Pericardium fibroblast (primary cell): ENCODE measurements at places on chromosomes 1 and 21. TPM values are rescaled to one million over a fixed set of nuclear protein-coding genes. Genes with fewer than 3 reads are reported as not detected.

The KIF26B gene
- total RNA-seq, result 11.6 and 12.4 TPM in 2 replicates

The DISC1 gene
- 2.6 and 4.1 TPM in 2 replicates for total RNA-seq

The F13B gene
- total RNA-seq, result not detected in 2 replicates

The IRF6 gene
- total RNA-seq, result 0.09 and 0.35 TPM in 2 replicates

The TFF2 gene
- not detected in 2 replicates for total RNA-seq

The SPRR2B gene
- not detected in 2 replicates for total RNA-seq

The TSHB gene
- total RNA-seq, result not detected in 2 replicates

The MEX3A gene
- total RNA-seq, result 1.1 and 5.0 TPM in 2 replicates

The TXNDC12 gene
- total RNA-seq, result 40.4 and 49.7 TPM in 2 replicates

The LCE1B gene
- total RNA-seq, result not detected in 2 replicates

The SDC3 gene
- 23.4 and 50.1 TPM in 2 replicates for total RNA-seq

The GADD45A gene
- total RNA-seq, result 60.2 and 77.1 TPM in 2 replicates

The TNNI3K gene
- total RNA-seq, result not detected in 2 replicates

The SCAF4 gene
- total RNA-seq, result 4.7 and 5.5 TPM in 2 replicates

The PRDM16 gene
- under 0.01 TPM in 1 of 2 replicates, not detected in the other for total RNA-seq

The TINAGL1 gene
- total RNA-seq, result 9.1 and 65.9 TPM in 2 replicates

The CD58 gene
- total RNA-seq, result 11.6 and 20.1 TPM in 2 replicates

The USH2A gene
- not detected in 2 replicates for total RNA-seq

The CD1E gene
- not detected in 2 replicates for total RNA-seq

The NGF gene
- total RNA-seq, result 3.6 and 22.8 TPM in 2 replicates

The CR2 gene
- not detected in 2 replicates for total RNA-seq

The XCL1 gene
- not detected in 2 replicates for total RNA-seq

The CHI3L2 gene
- 0.85 and 8.5 TPM in 2 replicates for total RNA-seq

The KCNJ9 gene
- 0.60 TPM in 1 of 2 replicates, not detected in the other for total RNA-seq
